Fibroblast of mammary gland (primary cell): ENCODE measurements at places on chromosomes 2 and 18.
A peak's percentile ranks its signal among the peaks of the same experiment; 100 is the strongest.

DNA sequence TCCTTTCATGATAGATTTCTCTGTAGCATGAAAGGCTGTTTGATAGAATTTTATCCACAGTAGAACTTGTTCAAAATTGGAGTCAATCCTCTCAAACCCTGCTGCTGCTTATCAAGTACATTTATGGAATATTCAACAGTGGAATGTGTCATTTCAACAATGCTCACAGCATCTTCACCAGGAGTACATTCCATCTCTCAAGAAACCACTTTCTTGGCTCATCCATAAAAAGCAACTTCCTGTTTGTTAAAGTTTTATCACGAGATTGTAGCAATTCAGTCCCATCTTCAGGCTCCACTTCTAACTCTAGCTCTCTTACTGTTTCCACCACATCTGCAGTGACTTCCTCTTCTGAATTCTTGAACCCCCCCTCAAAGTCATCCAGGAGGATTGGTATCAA, 29.4 kb downstream of the PDCL3 start:
- DNase-seq = peak; percentile 5

- DNase-seq = peak; percentile 41
Measured at GRCh38 chr2:39325966-39326365, 82.2 kb upstream of the CDKL4 start.

GRCh38 chr18:63676526-63677323, 15.0 kb upstream of the SERPINB3 start:
- DNase-seq = peak; percentile 12

- peak; percentile 90 for DNase-seq
Measured at GRCh38 chr2:51717312-51717711, 685.4 kb upstream of the NRXN1 start.

GRCh38 chr2:175450029-175450760, 268.7 kb upstream of the ATP5MC3 start:
- DNase-seq = no peak
